Activated CD8-positive, alpha-beta memory T cell treated with anti-CD3 and anti-CD28 coated beads for 48 hours (primary cell): ENCODE measurements at places on chromosomes 7 and 10.

DNA sequence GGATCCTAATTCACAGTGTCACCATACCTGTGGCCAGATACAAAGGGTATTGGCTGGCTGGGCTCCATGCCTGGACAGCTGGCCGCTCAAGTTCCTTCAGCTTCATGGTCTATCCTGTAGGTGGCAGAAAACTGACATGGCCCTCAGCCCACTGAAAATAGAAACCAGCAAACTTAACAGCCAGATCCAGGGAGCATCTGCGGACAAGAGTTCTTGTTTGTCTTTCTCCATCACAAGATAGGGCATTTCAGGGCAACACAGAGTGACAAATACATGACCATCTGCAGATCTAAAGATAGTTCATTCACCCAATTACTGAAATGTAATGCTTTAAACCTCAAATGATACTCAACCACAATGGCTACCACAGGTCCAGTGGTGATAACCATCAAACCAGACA, 2.8 kb downstream of the SEC31B start:
- no peak for DNase-seq

DNA sequence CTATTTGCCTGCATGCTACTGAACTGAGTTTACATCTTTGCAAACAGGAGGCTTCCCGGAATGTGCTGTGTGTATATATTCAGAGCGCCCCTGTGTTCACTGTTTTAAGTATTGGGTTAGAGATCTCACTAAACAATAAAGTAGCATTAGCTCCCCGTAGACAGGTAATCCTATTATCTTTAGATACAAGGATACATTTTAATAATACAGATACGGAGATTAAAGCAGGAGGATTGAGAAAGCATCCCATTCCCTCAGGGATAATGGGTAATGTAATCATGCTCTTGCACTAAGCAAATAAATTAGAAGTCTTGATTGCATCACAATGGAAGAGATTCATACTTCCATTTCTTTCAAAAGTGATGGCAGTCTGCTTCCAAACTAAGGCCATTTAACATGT, 809.0 kb downstream of the NRG3 start:
- no peak for DNase-seq

GRCh38 chr7:105389088-105389650, 448 bp upstream of the SRPK2 start:
- peak; percentile 3 for DNase-seq

- DNase-seq = no peak
Observed at GRCh38 chr7:43291789-43292188, 179.3 kb downstream of the HECW1 start.

GRCh38 chr10:121027371-121027770, 176.2 kb downstream of the WDR11 start:
- DNase-seq = no peak

DNA sequence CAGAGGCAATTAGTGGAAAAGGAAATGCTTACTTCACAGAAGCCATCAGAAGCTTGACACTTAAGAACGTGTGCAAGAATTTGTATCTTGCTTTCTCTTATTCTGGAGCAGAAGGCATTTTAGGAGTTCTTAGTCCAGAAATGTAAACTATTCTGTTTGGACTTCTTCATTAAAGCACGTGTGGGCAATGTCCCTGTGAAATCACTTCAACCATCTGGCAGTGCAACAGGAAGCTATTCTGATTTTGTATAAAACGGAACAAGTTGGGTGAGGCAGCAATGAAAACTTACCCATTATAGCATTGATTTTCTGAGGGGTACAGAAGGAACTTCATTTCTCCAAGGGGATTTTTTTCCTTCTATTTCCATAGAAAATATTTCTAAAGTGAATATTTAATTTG, 21.3 kb upstream of the ARHGAP21 start:
- no peak for DNase-seq

DNA sequence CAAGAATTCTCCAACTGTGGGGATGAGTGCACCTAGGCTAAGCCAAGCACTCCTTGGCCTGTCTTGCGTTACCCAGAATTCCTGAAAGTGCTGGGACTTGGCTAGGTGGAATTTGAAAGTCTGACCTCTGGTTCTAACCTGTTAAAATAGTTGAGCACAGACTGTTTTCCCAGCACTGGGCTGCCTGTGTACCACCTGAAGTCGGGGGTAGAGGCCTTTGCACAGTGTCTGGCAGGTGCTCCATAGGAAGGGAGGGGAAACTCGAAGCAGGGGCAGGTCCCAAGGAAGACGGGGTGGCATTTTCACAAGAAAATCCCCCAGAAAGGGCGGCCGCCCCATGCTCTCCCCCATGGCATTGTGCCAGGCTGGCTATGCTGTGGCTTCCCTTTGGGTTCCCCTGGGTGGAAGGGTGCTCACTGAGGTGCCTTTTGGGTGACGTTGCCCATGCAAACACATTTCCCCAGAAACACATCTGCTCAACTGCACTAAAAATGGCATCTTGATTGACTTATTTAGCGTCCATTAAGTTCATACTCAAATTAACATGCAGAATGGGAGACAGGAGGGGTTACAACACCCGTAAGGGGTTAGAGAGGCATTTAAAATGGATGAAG, 62.9 kb downstream of the SYPL1 start:
- no peak for DNase-seq

- no peak for DNase-seq
Observed at GRCh38 chr7:137986252-137987017, 15.5 kb downstream of the CREB3L2 start.

DNA sequence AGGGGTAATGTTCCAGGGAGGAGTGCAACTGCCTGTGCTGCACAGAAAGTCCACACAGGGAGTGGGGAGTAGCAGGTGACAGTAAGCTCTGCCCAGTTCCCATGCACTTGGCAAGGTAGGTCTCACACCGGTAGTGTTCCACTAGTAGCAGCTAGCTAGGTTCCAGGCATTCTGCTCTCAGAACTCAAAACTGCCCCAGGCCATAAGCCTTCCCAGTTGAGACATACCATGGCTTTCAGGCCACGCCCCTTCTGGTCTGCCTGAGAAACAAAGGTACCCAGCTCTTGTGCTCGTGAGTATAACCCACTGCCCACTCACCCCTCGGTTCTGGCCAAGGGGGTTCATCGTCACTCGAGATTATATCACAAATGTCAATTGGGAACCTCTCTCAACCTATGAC, 12.6 kb downstream of the CASP7 start:
- no peak for DNase-seq

DNA sequence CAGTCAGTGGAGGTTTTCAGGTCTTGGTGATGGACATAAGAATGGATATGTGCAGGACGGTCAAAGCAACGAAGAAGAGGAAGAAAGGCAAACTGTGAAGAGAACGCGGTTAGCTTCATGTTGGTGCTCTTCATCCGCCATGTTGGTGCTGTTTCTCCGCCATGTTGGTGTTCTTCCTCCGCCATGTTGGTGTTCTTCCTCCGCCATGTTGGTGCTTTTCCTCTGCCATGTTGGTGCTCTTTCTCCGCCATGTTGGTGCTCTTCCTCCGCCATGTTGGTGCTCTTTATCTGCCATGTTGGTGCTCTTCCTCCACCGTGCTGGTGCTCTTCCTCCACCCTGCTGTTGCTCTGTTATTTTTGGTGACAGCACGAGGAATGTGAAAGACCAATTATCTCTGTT, 95.4 kb downstream of the DOCK1 start:
- no peak for DNase-seq

GRCh38 chr7:1576521-1577253, 6.9 kb upstream of the PSMG3 start:
- no peak for DNase-seq

DNA sequence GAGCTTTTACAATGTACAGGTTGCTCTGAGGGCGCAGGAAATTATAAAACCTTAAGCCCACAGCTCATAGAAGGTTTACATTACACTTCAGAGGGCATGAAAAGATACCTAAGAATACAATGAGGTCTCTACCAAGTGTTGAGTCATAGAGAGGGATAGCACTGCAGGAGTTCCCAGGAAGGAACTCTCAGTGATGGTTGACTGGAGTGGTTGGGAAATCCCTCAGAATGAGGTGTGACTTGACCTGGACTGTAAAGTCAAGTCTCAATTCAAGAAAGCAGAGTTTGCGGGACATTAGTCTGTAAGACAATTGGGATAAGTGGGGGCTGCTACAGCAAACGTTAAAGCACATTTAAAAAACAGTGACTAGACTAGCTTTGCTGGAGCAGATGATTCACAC, 21.9 kb downstream of the TNKS2 start:
- no peak for DNase-seq

GRCh38 chr10:79192677-79193003, 123.9 kb downstream of the ZMIZ1 start:
- DNase-seq = no peak

DNA sequence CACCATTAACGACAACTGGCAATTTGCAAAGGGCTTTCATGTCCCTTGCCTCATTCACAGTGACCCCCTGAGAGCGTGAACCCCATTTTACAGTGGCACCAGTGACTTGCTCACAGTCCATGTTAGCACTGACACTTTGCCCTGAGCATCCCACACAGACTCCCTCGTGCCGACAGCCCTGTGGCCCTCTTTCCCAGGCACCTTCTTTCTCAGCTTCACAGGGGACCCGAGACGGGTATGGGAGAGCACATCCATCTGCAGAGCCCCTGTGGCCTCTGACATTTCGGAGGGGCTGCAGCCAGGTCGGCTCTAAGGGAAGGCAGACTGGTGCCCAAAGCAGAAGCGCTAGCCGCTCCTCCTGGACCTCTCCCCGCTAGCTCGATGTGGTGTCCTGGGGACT, 10.8 kb downstream of the LOXL4 start:
- no peak for DNase-seq

GRCh38 chr10:121994429-121994941, 5.5 kb downstream of the TACC2 start:
- DNase-seq = no peak

GRCh38 chr7:82388138-82388537, 55.4 kb downstream of the CACNA2D1 start:
- DNase-seq = no peak

GRCh38 chr7:138935465-138936011, 45.7 kb downstream of the KIAA1549 start:
- DNase-seq = no peak

- no peak for DNase-seq
Observed at GRCh38 chr10:97889461-97890265, 40.0 kb downstream of the GOLGA7B start.

GRCh38 chr7:1920266-1920681, 250.2 kb downstream of the ELFN1 start:
- no peak for DNase-seq

GRCh38 chr7:101015626-101016025, 4.3 kb upstream of the MUC17 start:
- no peak for DNase-seq

- DNase-seq = no peak
Observed at GRCh38 chr10:116274064-116274904, 1.3 kb upstream of the GFRA1 start.

GRCh38 chr10:17219024-17219423, 9.0 kb upstream of the VIM start:
- no peak for DNase-seq

- DNase-seq = peak; percentile 96
Observed at GRCh38 chr10:97640174-97640867, at the start of gene PI4K2A. Gene PI4K2A (plus strand): TSS chr10:97640671. CDS start chr10:97640743, 72 bp downstream.

- DNase-seq = no peak
Observed at GRCh38 chr10:75108684-75109458, 2.6 kb upstream of the SAMD8 start.

DNA sequence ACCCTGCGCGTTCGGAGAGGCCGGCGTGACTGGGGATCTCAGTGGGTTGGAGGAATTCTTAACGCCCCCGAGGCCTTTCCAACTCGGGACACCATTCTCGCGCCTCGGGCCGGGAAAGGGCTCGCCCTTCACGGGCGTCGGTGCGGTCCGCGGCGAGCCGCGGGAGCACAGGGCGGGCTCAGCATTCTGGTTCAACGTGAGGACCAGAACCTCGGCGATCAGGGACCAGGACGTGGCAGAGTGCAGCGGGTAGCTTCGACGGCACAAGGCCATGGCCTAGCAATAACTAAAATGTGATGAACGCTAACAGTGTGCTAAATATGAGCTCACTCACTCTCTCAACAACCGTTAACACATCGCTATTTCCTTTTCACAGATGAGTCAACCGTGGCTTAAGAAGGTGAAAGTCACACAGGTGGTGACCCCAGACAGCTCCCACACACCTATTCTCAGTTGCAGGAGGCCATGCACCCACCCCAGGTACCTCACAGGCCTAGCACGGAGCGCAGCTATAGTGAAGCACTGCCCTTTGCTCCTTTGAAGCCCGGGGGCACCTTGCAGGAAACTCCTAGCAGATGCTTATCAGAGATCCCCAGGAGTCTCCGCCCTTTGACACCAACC, 4.5 kb upstream of the EMX2 start:
- DNase-seq = no peak

DNA sequence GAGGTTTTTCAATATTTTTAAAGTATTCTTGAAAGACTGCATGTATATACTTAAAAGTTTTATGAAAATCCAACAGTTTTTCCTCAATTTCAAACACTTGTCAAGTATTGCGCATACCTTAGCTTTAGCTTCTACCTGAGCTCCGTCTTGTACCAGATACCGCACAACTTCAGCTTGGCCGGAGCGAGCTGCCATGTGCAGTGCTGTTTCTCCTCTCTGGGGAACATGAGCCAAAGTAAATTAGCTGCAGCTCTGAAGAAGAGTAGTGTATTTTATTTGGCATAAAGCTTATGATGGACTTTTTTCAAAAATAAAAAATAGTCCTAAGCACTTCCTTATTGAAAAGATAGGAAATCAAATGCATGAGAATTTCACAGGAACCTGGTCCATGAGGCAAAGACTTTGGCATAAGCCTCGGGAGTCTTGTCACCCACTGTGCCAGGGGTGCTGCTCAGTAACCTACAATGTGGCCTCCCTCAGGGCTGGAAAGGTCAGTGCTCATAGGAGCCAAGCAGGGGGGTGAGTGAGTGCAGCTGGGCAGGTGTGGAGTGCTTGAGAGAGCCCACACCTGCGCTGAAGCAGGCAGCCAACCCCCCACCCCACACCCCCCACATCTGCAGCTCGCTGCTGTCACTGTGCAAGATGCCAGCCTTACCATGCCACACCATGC, 189.5 kb downstream of the ANK3 start:
- DNase-seq = no peak

DNA sequence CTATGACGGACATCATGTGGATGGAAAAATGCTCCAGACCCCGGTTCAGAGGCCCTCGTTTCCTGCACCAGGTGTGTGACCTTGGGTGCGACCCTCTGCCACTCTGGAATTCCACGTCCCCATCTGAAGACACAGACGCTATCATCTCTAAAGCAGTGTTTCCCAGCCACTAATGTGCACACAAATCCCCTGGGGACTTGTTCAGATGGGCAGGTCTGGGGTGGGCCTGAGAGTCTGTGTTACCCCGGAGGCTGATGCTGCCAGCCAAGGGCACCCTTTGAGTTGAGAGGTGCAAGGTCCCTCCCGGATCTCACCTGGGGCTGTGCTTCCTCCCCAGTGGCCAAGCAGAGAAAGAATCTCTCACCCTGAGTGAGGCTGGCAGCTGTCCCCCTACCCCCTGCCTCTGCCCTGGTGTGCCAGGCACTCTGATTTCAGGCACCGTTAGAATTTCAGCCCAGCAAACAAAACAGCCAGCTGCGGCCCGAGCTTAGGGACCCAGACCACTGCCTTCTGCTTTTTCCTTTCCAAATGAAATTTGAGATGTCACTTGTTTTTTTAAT, 90.0 kb downstream of the SLIT1 start:
- no peak for DNase-seq

GRCh38 chr10:53045315-53045714, 272.7 kb upstream of the MBL2 start:
- DNase-seq = no peak

- no peak for DNase-seq
Observed at GRCh38 chr7:77316219-77316978, 99.8 kb downstream of the GSAP start.

GRCh38 chr7:55210176-55210575, 155.0 kb upstream of the LANCL2 start:
- no peak for DNase-seq

- no peak for DNase-seq
Observed at GRCh38 chr10:49288341-49289065, 10.5 kb upstream of the C10orf71 start.

- DNase-seq = no peak
Observed at GRCh38 chr7:100752994-100753393, 19.6 kb downstream of the ZAN start.
